ENCODE measurements at places on chromosomes 16 and 17.

DNA sequence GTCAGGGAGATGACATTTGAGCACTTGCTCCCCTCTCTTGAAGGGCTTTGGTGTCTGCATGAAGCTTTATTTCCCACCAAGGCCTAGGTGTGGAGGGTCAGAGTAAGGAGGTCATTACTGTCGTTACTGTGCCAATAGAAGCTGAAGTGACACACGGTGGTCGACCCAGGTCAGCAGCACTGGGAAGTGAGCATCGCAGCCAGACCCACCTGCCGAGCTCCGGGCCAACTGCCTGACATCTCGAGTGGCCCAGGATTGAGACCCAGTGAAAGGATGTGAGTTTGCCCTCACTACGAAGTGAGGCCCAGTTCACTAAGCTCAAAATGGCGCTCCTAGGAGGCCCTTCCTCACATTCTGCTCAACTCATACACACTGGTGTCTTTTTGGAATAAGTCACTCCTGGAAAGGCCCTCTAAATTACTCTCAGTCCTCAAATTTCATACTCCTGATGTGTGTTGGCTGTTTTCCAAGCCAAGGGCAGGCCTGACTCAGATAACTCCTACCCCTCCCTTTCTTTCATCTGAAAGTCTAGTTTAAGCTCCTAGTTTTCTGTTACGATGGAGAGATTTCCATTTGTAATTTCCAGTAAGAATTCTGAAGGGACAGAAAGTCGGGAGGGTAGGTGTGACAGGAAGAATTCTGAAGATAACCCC lies 200.4 kb downstream of the LGALS9B start:
- no peaks in the 10 kb centered on the region for H3K27me3 ChIP-seq
- H3K4me3 ChIP-seq = no peak overlapping the region
- no peak for DNase-seq
- H3K4me1 ChIP-seq = peaks cover 2% of the 10 kb centered on the region
- no peak overlapping the region for H3K27ac ChIP-seq
- no peaks in the 10 kb centered on the region for H3K36me3 ChIP-seq

GRCh38 chr17:65194670-65195334 lies 57.6 kb downstream of the RGS9 start:
- no peaks in the 10 kb centered on the region for H3K36me3 ChIP-seq
- DNase-seq = no peak
- peaks cover 3% of the 10 kb centered on the region for H3K4me1 ChIP-seq

DNA sequence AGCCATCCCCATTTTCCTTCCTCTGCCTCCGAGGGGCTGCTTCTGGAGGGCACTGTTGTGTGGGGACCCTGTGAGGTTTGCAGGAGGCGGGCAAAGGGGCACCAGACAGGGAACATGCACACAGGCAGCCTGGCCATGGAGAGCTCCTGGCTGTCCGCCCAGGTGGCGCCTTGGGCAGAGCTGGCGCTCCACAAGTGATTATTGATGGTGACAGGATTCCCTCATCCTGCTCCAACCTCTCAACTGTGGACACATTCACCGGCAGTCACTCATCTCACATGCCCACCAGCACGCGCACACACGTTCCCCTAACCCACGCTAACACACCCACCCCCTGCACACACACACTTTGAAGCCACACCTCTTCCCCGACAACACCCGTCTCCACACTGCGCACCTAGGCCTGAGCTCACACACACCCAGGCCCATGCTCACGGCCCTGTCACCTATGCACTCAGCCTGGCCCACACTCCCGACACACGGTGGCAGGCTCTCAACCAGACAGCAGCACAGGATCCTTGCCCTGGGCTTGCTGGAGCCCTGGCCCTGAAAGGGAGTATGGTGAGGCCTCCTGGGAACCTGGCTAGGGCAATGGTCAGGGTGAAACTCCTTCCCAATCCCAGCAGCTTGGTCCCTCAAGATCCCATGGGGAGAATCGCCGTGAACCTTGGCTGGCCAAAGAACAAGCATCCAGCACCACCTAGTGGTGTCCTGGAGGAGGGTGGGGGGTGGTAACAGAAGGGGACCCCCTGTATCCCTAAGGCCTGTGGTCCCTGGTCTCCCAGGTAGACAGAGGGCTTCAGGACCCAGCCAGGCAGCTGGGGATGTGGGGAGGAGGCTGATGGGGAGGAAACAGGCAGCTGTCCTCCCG lies 3.6 kb downstream of the PNMT start:
- DNase-seq = peak; percentile 61
- peaks cover 35% of the 10 kb centered on the region for H3K27me3 ChIP-seq
- no peak overlapping the region for H3K4me3 ChIP-seq
- no peaks in the 10 kb centered on the region for H3K36me3 ChIP-seq
- H3K27ac ChIP-seq = no peak overlapping the region

DNA sequence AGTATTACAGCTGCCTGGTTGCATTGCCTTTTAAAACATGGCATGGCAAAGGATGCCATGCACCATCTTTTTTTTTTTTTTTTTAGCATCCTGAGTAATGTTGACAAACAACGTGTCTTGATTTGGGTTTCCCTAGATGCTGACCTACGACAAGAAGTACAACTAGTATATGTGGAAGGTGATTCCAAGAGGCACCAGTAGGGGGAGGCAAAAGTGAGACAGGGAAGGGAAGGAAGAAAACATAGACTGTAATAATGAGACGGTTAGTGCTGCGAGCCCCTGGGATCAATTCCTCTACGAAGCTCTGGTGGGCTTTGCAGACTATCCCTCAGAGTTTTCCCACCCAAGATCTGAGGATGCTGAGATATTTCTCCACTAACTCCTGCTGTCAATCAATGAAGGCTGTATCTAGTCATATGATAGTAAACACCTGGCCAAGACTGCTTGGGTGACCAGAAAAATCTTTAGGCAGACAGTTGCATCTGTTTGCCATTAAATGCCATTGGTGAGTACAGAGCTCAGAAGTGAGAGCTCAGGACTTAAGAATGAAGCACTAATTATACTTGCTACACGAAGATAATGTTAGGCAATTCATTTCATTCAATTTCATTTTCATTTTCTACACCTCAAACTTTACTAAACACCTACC lies 458.6 kb upstream of the GOT2 start:
- no peaks in the 10 kb centered on the region for H3K27me3 ChIP-seq
- no peak overlapping the region for H3K27ac ChIP-seq
- DNase-seq = no peak
- no peaks in the 10 kb centered on the region for H3K36me3 ChIP-seq
- H3K4me3 ChIP-seq = no peak overlapping the region

DNA sequence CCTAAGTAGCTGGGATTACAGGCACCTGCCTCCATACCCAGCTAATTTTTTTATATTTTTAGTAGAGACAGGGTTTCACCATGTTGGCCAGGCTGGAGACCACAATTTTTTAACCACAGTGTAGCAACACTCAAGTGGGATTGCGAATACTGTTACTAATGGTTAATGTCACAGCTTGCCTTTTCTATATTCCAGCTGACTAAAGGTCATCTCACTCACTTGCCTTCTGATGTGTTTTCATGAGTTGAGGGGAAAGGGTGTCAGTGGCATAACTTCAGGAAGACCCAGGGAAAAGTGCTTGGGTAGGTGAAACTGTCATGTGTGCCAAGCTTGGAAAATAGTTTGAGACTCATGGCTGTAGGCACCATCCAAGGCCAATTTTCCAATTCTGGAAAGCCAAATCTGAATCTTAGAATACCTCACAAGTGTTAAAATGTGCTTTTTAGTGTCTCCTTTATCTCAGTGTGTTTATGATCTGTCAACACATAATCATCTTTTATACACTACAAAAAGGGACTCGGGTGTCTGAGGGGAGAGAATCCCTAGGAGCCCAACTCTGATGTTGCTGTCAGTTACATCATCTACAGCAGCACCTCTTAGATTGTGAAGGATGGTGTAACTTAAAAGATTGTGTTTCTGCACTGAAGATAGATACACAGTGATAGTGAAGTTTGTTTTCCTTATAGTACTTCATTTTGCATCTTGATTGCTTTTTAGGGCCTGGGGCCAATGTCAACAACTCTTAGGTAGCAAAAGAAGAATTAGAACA lies 27.1 kb downstream of the OGFOD1 start:
- H3K27me3 ChIP-seq = no peaks in the 10 kb centered on the region
- no peak overlapping the region for H3K4me3 ChIP-seq
- H3K36me3 ChIP-seq = peaks cover 90% of the 10 kb centered on the region
- no peak overlapping the region for H3K27ac ChIP-seq

Data from suprapubic skin (tissue), 4 donors.